ENCODE measurements at places on chromosomes 11 and 22.

DNA sequence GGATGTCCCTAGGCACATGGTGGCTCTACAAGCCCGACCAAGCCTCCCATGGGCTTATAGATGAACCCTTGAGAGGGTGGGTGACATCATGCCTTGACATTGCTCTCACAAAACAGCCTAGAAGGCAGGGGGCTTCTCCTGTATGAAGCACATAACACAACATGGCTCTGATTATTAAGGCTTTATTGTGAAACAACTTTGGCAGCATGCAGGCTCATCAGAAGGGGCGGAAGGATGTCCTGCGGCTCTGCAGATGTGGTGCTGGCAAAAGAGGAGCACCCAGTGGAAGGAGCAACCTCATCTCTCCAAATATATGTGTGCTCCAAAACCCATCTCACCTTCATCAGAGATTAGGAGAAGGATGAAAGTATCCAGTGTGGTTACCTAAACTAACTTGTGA lies 100.4 kb downstream of the MPPED2 start:
- no peaks in the 10 kb centered on the region for H3K36me3 ChIP-seq
- no peak overlapping the region for H3K4me3 ChIP-seq
- DNase-seq, result no peak
- no peaks in the 10 kb centered on the region for H3K4me1 ChIP-seq

DNA sequence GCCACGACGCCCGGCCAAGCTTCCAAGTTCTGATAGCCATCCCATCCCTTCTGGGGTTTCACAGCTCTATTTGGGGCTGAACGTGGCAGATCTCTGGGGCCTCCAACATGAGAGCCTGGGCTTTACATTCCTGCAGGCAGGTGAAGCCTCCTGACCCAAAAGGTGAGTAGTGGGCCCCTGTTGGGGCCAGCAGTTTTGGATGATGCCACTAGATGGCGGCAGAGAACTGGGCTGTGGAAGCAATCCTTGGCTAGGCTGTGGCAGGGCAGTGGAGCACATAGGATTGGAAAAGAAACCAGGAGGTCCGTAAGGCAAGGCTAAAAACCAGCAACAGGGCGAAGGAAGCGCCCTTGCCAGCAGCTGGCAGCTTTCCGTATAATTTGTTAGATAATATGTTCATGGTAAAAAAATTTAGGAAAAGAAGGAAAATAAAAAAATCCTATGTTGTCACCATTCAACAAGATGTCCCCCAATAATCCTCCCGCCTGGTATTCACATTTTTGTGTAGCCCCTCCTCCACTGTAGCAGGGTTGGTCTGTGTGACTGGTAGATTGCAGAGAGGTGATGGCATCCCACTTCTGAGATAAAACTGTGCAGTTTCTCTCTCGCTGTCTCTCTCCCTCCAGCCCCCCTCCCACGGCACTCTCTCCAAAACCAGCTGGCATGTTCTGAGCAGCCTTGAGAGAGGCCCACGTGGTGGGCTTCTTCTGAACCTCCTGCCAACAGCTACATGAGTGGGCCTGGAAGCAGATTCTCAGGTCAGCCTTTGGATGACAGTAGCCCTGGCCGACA lies 43.6 kb upstream of the OR4B1 start:
- no peaks in the 10 kb centered on the region for H3K36me3 ChIP-seq
- no peak overlapping the region for H3K27ac ChIP-seq
- H3K4me1 ChIP-seq, result no peaks in the 10 kb centered on the region
- H3K27me3 ChIP-seq, result no peaks in the 10 kb centered on the region

DNA sequence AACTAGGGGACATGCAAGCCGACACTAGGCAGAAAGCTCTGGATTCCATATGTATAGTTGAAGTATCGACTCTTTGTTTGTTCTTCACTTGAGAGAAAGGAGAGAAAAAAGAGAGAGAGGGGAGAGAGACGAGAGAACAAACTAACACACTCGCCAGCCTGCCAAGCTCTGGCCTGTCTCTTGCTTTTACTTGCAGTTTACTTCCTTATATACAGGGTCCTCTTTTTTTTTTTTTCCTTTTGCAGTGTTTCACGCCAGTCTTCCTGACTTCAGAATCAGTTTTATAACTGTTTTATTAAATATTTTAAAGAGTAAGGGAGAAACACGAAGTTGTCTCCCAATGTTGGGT lies 19.9 kb downstream of the TEAD1 start:
- H3K4me1 ChIP-seq, result no peaks in the 10 kb centered on the region
- no peak overlapping the region for H3K27ac ChIP-seq
- H3K4me3 ChIP-seq, result no peak overlapping the region
- DNase-seq, result no peak
- H3K36me3 ChIP-seq, result no peaks in the 10 kb centered on the region
- H3K27me3 ChIP-seq, result peaks cover 8% of the 10 kb centered on the region

DNA sequence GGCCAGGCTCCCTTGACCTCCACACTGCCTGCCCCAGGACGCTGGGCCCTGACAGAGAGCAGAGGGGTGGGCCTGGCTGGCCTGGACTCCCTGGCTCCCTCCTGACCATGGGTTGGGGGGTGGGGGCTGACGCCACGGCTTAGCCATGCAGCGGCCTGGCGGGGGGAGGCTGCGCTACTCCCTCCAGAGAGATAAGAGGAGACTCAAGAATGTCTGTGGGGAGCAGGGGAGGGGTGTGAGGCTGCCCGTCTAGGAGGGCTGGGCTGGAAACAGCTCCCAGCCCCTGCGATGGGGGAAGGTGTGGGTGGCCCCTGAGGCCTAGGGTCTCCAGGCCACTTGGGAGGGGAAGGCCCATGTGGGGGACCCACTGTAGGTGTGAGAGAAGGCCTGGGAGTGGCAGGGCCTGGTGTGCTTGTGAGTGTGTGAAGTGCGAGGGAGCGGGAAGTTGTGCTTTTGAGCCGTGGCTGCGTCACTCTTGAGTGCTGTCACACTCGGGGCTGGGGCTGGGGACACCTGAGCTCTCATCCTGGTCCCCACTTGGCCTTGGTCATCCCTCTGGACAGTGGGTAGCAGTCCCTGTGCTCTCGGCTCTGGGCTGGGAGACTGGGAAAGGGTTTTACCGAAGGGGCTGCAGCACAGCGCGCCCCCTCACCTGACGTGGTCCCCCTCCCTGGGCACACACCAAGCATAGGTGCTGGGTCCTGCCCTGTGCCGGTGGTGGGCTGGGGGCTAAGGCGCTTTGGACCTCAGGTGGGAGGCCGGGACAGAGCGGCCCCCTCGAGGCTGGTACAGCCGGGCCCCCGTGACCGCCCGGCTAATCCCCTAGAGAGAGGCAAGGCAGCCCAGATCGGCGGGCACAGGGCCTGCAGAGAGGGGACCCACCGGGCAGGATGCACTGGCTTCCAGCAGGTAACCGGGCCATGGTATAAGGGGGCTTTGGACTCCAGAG lies 2.4 kb downstream of the MYRF start:
- no peak overlapping the region for H3K4me3 ChIP-seq
- H3K27ac ChIP-seq, result peak overlapping the region; percentile 47
- H3K27me3 ChIP-seq, result peaks cover 13% of the 10 kb centered on the region
- DNase-seq, result no peak
- peaks cover 5% of the 10 kb centered on the region for H3K4me1 ChIP-seq

DNA sequence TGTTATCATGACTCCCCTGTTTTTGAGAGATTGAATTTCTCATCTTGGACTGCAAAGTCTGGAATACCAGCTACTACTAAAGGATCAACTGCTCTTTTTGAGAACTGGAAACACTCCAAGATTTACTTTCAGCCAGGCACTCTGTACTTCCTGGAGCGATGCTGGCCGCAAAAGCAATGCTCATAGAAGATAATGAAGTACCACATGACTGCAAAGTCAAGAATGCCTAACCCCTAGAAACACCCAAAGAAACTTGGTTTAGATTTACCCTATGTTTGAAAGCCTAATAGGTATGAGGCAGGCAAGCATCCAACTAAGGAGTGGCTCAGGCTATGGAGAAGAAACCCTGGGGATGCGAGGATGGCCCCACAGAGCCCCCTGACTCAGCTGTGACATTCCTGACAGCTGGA lies 47.7 kb upstream of the ARHGAP20 start:
- no peak overlapping the region for H3K4me3 ChIP-seq
- no peaks in the 10 kb centered on the region for H3K36me3 ChIP-seq
- H3K27me3 ChIP-seq, result no peaks in the 10 kb centered on the region
- no peak for DNase-seq
- H3K4me1 ChIP-seq, result no peaks in the 10 kb centered on the region

- DNase-seq, result no peak
- H3K27me3 ChIP-seq, result no peaks in the 10 kb centered on the region
- H3K36me3 ChIP-seq, result no peaks in the 10 kb centered on the region
- H3K27ac ChIP-seq, result no peak overlapping the region
- H3K4me1 ChIP-seq, result peaks cover 16% of the 10 kb centered on the region
Measured at GRCh38 chr11:11038352-11038751, 180.5 kb upstream of the ZBED5 start.

GRCh38 chr11:122242731-122243130 lies 126.7 kb upstream of the BLID start:
- no peak for DNase-seq

GRCh38 chr22:38240734-38241252 lies 32.0 kb downstream of the TMEM184B start:
- H3K4me1 ChIP-seq, result no peaks in the 10 kb centered on the region
- H3K36me3 ChIP-seq, result no peaks in the 10 kb centered on the region
- no peaks in the 10 kb centered on the region for H3K27me3 ChIP-seq
- DNase-seq, result no peak

DNA sequence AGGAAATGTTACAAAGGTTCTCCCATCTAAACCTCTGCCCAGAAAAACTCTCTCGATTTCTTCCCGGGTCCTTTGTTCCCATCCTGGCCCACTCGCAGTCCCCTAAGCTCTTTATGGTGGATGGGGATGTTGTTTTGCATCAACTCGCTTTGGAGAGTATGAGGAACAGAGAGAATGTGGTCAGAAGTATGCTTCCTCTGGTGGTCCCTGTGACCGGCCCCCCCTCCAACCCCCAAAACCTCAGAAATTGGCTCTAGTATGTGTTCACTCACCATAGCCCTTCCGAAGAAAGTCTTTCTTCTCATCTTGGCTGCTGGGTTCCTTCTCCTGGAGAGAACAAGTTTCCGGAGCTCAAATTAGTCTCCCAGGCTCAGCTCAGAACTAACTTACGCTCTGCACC lies 54.4 kb downstream of the GRAMD1B start:
- DNase-seq, result no peak
- no peaks in the 10 kb centered on the region for H3K4me1 ChIP-seq

DNA sequence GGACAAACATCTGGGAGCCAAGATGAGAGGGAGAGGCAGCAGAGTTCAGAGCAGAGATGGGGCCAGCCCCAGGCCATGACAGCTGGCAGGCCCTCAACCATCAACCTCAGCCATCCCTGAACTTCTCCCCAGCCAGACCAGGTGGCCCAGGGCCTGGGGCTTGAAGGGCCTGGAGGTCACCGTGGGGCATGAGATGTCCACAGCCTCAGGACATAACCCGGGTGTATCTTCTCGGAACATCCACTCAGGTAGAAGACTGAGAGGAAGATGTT lies 12.4 kb upstream of the SLC39A13 start:
- H3K4me1 ChIP-seq, result peaks cover 44% of the 10 kb centered on the region
- DNase-seq, result no peak
- no peaks in the 10 kb centered on the region for H3K27me3 ChIP-seq

DNA sequence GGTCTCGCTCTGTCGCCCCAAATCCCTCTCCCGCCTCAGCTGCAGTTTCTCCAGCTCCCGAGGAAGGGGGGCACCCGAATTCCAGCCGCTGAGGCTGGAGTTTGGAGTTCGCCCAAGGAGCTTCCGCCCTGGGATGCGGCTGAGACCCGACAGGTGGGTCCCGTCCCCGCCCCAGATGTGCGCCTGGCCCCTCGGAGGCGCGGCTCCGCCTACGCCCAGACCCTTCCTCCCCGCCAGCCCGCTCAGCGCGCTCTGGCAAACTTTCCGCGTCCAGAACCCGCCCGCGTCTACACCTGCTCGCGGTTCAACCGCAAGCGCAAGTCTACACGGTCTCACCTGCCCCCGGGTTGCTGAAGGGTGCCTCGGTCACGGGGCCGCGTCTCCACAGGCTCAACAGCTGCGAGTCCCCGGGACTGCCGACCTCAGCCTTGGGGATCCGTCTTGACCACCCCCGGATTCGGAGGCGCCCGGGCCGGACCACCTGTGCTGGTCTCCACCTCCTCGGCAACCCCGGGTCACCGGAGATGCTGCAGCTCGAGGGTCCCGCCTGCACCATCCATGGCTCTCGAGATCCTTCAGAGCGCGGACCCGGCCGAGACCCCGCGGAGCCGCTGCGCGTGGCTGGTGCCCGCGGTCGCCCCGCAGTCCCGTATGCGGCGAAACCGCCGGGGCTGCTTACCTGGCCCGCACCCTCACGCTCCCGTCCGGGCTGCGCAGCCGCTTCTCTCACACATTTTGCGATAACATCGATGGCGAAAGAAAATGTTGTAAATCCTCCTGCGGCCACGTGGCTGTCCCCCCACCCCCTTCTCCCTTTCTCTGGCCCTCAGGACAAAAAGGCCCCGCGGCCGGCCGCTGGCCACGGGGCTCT lies 63.6 kb downstream of the NFAM1 start:
- H3K4me3 ChIP-seq, result peak overlapping the region; percentile 97
- DNase-seq, result peak; percentile 43
- H3K36me3 ChIP-seq, result no peaks in the 10 kb centered on the region
- peaks cover 15% of the 10 kb centered on the region for H3K27me3 ChIP-seq

DNA sequence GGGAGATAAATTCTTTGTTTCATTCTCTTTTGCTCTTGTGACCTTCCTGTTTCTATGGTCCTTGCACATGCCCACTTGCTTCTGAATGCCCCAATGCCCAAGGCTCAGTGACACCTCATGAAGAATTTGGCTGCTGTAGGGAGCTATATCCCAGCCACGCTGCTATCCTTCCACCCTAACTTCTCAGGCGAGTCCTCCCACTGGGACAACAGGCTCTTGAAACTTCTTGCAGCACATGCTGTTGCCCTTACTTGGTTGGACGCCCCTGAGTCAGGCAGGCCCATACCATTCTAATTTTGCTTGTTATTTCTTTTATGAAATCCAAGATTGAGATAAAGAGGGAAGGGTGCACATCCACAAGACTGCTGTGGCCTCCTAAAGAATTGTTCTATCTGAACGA lies 57.6 kb upstream of the BLID start:
- no peak overlapping the region for H3K27ac ChIP-seq
- H3K36me3 ChIP-seq, result no peaks in the 10 kb centered on the region
- no peaks in the 10 kb centered on the region for H3K4me1 ChIP-seq
- H3K4me3 ChIP-seq, result no peak overlapping the region
- DNase-seq, result no peak
- no peaks in the 10 kb centered on the region for H3K27me3 ChIP-seq

DNA sequence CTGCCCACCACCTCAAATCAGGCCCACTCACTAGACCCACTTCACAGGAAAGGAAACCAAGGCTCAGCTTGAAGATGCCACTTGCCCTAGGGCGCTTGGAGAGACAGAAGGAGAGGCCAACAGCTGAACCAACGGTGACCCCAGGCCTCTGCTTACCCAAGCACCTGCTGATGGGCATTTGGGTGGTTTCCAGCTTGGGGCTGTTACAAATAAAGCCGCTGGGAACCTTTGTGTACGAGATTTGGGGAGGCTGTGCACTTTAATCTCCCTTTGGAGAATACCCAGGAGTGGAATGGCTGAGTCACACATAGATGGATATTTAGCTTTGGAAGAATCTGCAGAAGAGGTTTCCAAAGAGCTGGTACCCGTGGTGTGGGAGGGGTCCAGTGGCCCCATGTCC lies 50.9 kb upstream of the LINC01488 start:
- H3K27ac ChIP-seq, result no peak overlapping the region
- peaks cover 6% of the 10 kb centered on the region for H3K4me1 ChIP-seq
- DNase-seq, result no peak
- no peaks in the 10 kb centered on the region for H3K27me3 ChIP-seq
- no peak overlapping the region for H3K4me3 ChIP-seq
